ENCODE measurements at places on chromosomes 1 and 21.

DNA sequence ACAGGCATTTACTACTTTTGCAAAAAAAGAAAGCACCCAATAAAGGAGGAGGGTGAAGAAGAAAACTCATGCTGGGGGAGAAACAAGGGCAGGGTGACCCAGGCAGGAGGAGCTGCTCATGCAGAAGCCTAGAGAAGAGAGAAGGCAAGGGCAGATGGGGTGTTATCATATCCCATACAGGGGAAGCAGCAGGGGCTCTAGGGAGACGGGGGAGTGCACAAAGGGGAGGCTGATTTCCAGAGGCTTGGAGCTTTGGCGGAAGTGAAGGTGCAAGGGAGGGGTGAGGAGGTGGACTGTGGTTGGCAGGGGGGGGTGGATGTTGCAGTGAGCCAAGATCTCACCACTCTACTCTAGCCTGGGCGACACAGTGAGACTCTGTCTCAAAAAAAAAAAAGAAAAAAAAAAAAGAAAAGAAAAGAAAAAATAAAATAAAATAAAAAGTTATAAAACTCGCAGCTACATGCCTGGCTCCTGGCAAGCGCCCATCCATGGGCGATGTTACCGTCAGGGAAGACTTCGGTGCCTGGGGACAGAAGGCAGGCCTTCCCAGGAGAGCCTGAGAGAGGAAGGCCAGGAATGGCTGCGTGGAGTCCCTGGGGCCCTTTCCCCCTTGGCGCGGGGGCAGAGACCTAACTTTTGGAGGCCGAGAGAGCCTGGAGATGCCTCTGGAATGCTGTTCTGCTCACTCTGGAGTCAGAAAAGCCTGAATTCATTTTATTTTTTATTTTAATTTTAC, 3.3 kb upstream of the FCN3 start:
- no peak for DNase-seq

- DNase-seq = no peak
Measured at GRCh38 chr21:30482130-30482529, 2.0 kb upstream of the KRTAP19-1 start.

GRCh38 chr1:226882631-226883409, 12.4 kb downstream of the PSEN2 start:
- no peak for DNase-seq

DNA sequence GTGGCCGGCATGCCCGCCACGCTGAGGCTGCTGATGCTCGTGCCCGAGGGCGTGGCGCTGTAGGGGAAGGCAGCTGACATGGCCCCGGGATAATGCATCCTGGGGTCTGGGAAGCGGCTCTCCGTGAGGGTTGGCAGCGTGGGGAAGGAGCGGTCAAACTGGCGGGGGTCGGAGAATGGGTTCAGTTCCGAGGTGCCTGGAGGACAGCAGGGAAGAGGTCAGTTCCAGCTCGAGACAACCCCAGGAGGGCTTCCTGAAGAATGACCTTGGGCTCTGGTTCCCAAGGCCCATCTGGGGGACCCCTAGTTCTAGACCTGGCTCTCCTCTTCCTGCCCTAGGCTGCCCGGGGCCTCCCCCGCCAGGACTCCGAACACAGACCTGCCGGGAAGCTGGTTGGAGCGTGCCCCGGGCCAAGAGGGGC, 27.6 kb downstream of the RUNX3 start:
- DNase-seq = peak; percentile 36

- no peak for DNase-seq
Measured at GRCh38 chr1:228998179-228998578, 262.9 kb downstream of the RHOU start.

DNA sequence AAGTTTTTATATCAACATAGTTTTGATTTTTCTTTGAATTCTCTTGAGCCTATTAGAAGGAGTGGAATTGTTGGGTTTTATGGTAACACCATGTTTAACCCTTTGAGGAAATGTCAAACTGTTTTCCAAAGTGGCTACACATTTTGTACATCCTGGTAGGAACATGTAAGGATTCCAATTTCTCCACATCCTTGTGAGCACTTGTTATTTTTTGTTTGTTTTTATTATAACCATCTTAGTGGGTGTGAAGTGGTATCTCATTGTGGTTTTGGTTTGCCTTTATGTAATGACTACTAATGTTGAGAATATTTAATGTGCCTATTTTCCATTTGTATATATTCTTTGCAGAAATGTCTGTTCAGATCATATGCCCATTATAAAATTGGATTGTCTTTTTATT, 120.5 kb downstream of the FGGY start:
- no peak for DNase-seq

DNA sequence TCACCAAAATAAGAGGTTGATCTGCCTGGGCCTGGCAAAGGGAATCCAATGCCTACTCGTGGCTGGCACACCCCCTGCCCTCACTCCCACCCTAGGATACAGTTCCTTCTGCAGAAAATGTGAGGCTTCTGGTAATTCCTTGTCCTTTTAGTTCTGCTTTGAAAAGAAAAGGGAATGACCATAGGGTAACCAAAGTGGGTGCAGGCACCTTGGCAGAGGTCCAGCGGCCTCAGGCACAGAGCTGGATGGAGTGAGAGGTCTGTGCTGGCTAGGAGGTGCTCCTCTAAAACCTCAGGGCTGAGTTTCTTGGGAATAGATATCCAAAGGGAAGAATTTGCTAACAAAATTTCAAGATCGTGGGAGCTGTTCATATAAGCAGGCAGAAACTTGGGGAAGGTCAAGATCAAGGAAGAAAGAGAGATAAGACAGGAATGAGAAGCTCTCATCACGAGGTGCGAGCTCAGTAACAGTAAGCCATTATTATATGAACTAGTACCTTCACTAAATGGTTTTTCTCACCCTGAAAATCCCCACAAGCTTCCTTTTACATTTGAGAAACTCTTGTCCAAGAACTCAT, 293.1 kb upstream of the LYPLAL1 start:
- DNase-seq = no peak

DNA sequence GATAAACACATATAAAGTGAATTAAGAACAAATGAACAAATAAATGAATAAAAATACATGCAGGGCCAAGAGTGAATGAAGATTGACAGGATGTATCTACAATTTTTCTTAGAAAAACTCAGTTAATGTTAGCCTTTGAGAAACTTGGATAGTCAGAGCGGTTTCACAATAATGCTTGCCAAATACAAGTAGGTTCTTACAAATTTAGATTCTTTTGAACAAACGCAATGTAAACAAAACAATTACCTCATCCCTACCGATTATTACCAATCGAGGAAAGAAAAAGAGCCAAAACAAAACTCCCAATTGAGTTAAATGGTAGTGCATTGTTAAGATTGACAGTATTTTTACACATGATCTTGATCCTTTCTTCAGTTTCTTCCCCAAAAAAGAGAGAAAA, 176.9 kb upstream of the DEPDC1 start:
- no peak for DNase-seq

All from breast epithelium (tissue), 4 donors.